Ovary (tissue), 10 donors: ENCODE measurements at places on chromosomes 2 and 18. TPM values are rescaled to one million over a fixed set of nuclear protein-coding genes. Genes with fewer than 3 reads are reported as not detected.

DNA sequence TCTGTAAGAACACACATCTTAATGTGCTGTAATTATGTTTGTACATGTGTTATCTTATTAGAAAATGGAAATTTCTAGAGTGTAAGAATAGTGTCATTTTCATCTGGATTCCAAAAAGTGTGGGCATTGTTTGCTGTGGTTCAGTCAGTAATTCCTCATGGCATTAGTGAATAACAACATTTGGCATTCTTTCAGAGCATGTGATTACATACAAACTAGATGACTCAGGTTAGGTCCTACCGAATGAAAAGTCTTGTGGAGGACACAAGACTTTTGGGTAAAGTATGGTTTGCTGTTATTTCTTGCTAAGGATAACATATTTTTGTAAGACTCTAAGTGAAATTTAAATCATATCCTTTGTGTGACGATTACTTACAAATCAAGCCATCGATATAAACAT lies 593.1 kb upstream of the NRXN1 start:
- DNase-seq, result no peak

- DNase-seq, result peak; percentile 71
Observed at GRCh38 chr2:64606479-64607363, 47.0 kb downstream of the SERTAD2 start.

DNA sequence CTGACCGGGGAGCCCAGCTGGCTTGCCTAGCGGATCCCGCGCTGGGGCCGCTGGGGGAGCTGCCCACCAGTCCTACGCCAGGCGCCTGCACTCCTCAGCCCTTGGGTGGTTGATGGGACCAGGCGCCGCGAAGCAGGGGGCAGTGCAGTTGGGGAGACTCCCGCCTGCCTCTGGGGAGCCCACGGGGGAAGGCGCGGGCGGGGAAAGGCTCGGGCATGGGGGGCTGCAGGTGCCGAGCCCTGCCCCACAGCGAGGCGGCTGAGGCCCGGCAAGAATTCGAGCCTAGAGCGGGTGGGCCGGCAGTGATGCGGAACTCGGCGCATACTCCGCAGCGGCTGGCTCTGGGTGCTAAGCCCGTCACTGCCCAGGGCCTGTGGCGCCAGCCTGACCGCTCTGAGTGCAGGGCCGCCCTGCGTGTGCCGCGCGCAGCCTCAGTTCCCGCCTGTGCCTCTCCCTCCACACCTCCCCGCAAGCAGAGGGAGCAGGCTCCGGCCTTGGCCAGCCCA lies 249.1 kb upstream of the TEKT4 start:
- no peak for DNase-seq

GRCh38 chr18:29749704-29750103 lies 1292.8 kb downstream of the DSC3 start:
- no peak for DNase-seq

GRCh38 chr2:33131111-33131510 lies 184.4 kb downstream of the LTBP1 start:
- DNase-seq, result no peak

- DNase-seq, result no peak
Observed at GRCh38 chr2:231334179-231334930, 61.2 kb upstream of the B3GNT7 start.

- DNase-seq, result peak; percentile 90
Observed at GRCh38 chr2:64646007-64646880, 7.5 kb downstream of the SERTAD2 start.

GRCh38 chr18:7482342-7482741 lies 84.8 kb upstream of the PTPRM start:
- DNase-seq, result no peak

- no peak for DNase-seq
Observed at GRCh38 chr2:237345891-237346640, 67.9 kb downstream of the COL6A3 start.

- no peak for DNase-seq
Observed at GRCh38 chr2:152720794-152721193, 2.4 kb downstream of the ARL6IP6 start.

DNA sequence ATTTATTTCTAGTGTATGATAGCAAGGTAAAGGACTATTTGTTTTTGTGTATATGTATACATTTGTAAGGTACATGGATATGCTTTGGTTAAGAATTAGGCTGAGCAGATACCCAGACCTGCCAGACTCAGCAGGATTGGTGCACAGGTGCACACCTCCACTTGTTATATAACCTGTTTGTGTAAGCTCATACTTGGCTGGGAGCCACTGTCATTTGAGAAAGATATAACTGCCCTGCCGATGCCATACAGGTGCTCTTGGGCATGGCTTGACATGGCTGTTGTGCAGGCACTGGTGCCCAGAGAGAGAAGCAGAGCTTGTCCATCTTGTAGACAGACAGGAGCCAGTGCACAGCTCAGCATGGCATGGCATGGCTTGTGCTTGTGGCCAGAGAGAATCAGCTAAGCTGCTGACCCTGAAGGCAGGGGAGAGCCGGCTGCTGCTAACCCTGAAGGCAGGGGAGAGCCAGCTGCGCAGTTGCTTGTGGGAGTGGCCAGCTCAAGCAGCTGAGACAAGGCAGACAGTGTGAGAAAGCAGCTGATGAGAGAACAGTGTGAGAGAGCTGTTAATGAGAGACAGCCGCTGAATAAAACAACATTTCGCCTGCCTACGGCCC lies 136.5 kb downstream of the RNF144A start:
- DNase-seq, result no peak

DNA sequence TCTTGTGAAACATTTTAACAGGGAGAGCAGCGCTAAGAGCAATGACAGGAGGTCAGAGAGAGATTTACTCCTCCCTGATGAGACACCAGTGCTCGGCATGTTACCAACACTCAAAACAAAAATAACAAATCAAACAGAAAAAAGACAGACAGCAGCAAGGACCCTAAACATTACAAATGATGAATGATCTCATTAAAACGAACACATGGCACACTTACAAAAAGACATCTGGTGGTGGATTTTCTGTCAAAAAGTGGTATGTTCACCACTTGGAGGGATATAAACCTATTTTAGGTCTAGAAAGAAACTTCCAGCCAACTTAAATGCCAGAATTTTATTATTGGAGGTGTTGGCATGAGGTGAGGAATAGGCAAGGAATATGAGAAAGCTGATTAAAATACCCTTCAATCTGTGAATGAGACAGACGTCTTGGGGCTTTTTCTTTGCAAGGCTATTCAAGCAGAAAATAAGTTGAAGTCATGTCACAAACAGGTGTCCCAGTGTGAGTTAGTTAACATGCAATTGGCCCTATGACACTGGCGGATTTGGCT lies 112.8 kb downstream of the PRELID3A start:
- no peak for DNase-seq

DNA sequence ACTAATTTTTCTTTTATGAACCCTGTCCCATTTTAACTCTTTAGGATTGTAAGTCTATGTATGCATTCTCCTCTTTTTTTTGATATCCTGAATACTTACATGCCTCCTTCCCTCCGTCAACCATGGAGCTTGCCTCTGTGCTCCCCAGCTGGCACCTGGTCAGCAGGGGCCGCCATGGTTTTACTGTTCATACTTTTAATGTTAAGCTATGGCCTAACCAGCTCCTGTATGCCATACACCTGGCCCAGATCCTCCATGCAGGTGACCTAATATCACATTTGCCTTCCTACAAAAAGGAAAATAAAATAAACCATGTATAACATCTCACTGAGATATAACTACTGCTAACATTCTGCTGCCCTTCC lies 283.1 kb upstream of the TRIB2 start:
- DNase-seq, result no peak

- DNase-seq, result no peak
Observed at GRCh38 chr18:31731628-31732027, 29.1 kb downstream of the SLC25A52 start.

The ESPNL gene
- polyA plus RNA-seq, result 1.2 TPM

The ADRA2B gene
- polyA plus RNA-seq, result 0.90 TPM

The TTR gene
- not detected for polyA plus RNA-seq

The CRYGD gene
- polyA plus RNA-seq, result 2.3 TPM

The CLEC4F gene
- 0.50 TPM for polyA plus RNA-seq

The IL36A gene
- not detected for polyA plus RNA-seq

The NYAP2 gene
- polyA plus RNA-seq, result 0.10 TPM

The UGT1A4 gene
- not detected for polyA plus RNA-seq

The REG3G gene
- 0.08 TPM for polyA plus RNA-seq

The MTX2 gene
- 24.8 TPM for polyA plus RNA-seq

The FOXI3 gene
- not detected for polyA plus RNA-seq
